ENCODE measurements at places on chromosomes 13 and 19.

GRCh38 chr19:29329460-29330134, 116.6 kb upstream of the UQCRFS1 start:
- no peak for DNase-seq

DNA sequence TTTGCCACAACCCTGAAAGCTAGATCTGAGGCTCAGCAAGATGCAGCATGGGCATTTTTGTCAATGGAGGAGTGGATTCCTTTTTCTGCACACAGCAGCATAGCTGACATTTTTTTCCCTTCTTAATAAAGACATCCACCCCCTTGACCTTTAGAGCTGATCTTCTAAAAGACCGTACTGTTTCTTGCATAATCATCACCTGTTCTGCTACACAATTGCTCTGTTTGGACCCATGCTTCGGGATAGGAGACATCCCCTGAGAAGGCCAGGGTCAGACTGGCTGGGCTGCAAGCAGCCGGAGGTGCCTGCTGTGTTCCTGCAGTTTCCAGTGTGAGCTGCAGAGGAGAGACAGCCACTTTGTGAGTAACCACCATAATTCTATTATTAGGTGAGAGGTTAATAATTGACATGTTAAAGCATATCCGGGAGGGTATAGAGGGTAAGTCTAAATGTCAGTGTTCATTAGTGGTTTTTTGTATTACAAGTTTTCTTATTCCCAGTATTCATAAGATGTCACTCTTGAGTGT, 108.5 kb upstream of the C1QTNF9B start:
- no peak for DNase-seq

DNA sequence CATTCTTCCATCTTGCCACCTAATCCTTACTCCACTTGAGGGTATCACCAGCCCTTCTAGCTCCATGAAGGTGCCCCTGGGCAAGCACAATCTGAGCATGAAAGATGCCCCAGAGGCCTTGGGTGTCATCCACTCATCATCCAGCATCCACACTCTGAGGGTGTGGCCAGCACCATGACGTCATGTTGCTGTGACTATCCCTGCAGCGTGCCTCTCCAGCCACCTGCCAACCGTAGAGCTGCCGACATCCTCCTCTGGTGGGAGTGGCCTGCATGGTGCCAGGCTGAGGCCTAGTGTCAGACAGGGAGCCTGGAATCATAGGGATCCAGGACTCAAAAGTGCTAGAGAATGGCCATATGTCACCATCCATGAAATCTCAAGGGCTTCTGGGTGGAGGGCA, 3.1 kb upstream of the KLK3 start:
- DNase-seq = no peak

DNA sequence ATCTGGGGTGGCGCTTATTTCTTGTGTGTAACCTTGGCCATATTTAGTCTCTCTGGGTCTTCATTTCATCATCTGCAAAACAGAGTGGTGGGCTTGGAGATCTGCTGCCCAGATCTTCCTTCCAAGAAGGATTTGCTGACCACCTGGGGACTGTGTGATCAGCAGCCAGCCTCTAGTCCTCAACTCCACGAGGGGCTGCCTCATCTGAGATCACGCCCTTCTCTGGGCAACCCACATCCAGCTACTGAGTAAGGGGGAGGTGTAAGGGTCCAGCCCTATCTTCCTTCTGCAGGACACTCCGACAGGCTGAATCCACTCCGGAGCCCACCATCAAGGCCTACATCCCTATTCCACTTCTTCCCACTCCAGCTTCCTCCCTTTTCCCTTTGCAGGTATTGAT, 57.9 kb downstream of the CHST8 start:
- DNase-seq = no peak

DNA sequence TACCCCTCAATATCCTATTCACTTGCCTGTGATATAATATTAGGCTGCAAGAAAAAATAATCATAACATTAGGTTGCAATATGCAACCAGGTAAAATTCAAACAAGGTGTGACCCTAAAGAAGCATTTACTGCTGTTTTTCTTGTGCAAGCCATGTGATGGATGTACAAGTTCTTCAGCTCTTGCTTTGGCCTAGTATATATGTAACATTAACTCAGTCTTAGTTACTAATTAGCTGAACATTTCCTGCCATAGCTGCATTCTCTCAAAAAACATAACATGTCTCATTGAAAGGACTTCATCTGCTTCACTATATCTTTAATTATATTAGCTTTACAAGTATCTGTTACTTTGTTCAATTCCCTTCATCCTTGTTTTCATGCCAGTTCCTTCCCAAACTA, 406.8 kb upstream of the HTR2A start:
- no peak for DNase-seq

GRCh38 chr13:39770221-39771090, 115.0 kb downstream of the COG6 start:
- no peak for DNase-seq

DNA sequence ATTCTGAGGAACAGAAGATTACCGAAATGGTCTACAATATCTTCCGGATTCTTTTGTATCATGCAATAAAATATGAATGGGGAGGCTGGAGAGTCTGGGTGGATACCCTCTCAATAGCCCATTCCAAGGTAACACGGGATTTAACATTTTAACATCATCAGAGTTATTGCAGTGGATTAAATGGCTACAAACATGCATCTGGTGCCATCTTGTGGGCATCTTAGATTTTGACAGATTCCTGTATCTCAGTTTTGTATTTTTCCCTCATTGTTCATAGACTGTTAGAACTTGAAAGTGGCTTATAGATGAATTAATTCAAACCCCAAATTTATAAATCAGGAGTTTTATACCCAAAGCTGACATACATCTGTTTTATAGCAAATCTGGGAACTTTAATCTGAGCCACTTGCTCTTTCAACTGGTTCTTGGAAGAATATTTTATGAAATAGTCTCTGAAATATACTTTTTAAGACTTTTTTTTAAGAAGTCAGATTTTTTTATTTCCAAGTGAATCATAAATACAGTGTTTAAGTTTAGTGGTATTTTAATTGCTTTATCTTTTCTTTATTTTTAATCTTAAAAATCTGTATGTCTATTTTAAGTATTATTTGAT, 215.2 kb downstream of the NBEA start:
- peak; percentile 68 for DNase-seq

DNA sequence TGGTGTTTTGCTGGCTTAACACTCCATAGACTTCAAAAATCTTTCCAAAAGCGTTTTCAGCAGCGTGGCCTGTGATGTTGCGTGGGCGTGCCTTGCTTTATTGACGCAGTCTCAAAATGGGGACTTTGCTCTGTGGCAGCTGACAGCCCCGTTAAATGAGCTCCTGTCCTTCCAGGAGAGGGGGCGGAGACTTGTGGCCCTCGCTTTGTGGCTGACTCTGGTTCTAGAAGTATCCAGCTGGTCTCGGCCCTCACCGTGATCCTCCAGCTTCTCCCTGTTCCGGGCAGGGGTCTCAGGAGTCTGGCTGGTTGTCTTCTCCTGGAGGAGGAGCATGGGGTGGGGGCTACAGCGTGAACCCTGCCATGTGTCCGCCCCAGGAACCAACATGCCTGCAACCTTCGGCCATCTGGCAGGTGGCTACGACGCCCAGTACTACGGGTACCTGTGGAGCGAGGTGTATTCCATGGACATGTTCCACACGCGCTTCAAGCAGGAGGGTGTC, 8.4 kb upstream of the ZNF554 start:
- no peak for DNase-seq

- no peak for DNase-seq
These were observed 278.0 kb downstream of the ITGBL1 start for GRCh38 chr13:101730420-101731000.

DNA sequence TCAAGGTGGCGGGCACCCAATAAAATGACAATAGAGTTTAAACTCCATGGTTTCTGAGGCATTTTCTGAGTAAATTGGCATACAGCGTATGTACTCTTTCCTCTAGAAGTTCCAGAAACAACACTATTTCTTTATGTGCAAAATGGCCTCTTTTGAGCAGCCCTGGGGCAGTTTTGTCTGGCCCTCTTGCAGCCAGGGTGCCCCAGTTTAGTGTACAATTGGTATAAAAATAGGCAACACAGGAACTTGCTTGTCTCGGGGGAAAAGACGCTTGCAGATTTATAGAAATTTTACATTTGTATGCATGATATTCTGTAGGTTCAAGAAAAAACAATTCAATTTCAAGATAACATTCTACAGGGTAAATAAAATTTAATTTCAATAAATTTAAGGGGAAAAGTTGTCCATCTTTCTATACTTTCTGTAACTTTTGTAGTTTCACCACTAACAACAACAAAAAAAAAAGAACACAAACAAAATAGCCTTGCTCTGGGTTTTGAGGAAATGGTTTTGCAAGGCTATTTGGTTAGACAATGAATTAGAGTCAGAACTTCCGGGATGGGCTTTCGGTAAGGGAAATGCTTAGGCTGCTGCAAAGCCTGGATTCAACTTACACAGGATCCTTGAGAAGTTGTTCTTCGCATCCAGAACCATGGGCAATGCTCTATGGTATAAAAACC, 45.3 kb downstream of the LRCH1 start:
- no peak for DNase-seq

GRCh38 chr19:3243819-3244700, 19.6 kb downstream of the CELF5 start:
- no peak for DNase-seq

DNA sequence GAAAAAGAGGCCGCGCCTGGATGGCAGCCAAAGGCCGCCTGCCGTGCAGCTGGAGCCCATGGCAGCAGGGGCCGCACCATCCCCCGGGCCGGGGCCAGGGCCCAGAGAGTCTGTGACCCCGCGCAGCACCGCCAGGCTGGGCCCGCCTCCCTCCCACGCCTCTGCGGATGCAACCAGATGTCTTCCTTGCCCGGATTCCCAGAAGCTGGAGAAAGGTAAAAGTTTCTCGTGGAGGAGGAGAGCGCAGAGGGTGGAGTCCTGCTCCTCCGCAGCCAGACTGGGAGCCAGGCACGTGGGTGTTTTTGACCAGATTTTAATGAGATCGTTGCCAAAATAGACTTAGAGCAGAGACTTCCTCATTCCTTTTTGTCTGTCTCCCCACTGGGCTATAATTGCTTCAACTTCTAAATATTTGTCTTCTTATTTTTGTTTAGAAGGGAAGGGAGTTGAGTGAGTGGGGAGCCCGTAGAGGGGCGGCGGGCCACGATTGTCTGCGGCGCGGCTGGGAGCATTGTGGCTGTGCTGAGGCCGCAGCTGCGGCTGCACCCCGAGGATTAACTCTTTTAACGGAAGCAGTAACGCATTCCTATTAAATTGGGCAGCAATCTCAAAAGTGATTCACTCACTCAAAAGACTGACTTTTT, 22.8 kb upstream of the NDUFS7 start:
- DNase-seq = no peak

DNA sequence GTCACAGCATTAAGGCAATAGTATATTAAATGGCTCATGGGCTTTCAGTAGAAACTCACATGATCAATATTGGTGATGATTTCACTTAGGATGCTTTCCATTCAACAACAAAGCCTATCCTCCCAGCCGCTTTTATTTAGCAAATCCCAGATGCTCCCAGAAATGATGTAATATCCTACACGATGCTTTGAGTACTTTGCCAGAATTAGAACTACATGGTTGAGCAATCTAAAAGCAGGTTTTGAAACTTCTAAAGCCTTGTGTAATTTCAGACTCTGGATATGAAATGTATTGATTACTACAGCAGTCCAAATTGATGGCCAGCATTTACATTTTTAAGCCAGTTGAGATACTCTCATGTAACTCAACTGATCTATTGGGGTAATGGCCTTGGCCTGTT, 13.6 kb downstream of the DLEU7 start:
- DNase-seq = no peak

DNA sequence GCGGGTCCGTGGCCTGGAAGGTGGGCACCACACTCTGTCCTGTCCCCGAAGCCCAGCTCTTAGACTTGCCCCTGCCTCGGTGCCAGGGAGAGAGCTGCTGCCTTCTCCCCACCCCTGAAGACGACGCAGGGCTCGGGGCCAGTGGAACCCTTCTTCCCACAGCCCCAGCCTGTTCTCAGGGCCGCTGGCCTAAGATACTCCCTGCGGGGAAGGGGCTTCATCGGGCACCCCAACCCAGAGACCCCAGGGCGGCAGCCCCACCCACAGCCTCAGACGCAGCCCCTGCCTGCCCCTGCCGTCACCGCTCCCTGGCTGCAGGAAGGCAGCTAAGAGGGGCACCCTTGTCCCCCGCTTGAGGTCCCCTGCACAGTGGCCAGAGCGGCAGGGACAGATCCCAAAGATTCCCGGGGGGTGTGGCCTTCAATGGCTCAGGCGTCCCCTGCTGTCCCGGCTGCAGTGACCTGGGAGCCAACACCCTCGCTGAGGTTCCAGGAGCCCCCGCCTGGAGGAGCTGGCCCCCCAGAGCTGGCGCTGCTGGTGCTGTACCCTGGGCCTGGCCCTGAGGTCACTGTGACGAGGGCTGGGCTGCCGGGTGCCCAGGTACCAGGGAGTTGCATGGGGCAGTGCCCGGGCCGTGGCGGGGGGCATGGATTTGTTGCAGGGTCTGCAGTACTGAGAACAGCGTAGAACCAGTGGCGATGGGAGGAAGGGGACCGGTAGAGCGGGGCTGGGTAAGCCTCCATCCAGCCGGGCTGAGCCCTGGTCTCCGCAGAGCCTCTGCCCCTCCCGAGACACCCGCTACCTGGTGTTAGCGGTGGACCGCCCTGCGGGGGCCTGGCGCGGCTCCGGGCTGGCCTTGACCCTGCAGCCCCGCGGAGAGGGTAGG, 1.0 kb downstream of the AMH start:
- no peak for DNase-seq

DNA sequence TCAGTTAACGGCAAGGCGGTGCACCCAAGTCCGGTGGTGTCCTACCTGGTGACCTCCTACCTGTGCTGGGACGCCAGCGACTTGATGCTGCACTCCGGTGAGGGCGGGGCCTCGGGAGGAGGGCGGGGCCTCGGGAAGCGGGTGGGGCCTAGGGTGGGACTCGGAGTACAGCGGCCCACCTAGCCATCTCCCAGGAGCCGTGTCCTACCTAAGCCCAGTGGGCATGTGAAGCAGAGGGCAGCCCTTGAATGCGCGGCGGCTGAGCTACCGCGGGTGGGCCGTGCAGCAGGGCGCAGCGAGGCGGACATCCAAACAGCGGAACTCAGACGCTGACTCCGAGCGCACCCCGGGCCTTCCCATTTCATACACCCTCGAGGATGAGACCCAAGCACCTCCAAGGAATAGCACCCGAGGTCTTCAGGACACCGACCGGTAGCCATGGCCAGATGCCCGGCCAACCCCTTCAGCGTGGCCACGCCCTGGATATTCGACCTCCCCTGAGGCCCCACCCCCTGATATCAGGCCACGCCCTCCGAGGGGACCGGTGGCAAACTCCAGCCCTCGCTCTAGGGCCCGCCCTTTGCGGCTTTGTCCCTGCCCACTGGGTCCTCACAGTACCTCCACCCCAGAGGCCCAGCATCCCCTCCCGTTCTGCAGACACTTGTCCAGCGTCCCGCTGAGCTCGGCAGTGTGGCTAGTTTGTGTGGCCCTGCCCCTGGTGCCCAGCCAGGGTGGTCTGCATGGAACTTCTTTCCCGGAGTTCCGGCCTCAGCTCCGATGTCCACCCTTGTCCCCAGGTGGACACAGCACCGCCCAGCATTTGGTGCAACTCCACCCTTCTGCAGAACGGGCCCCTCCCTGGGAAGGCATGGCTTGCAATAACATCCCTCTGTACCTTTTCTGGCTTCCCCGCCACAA, 5.4 kb downstream of the KLK1 start:
- DNase-seq = peak; percentile 78

Data from NCI-H748 treated with DMSO at 0.1 percent for 48 hours (cell line).